ENCODE measurements at places on chromosomes 3 and 15.

DNA sequence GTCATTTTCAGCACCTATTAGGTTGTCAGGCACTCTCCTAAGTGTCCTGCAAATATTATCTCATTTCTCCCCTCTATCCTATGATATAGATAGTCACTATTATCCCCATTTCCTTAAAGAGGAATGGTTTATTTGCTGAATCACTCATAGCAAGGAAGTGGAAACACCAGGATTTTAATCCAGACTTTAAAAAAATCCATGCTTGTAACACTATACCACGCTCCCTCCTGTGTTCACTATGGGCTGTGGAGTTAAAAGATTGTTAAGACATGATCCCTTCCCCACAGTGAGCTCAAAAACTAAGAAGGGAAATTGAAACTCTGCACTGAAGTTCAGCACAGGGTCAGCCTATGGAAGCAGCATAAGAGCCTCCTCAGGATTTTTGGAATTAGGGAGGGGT, 60.2 kb downstream of the TMEM39A start:
- DNase-seq: no peak

DNA sequence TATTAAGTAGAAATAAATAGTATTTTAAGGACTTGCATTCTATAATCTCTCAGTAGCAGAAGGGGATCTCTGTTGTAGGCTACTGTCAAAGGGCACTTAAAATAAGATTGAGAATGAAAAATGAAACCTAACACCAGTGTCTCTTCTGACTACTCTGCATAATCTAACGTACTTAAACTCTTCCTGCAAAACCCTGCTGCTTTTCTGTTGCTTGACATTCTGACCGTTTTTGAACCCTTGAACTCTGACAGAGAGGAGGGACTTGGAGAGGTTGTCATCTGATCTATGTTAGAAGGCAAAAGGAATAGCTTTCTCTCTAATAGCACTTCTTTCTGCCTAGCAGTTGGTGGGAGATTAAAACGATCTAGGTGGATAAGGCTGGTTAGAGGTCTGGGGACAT, 204.6 kb downstream of the ZIC1 start:
- no peak for DNase-seq

- DNase-seq: no peak
These were observed 149.4 kb upstream of the CNTN3 start for GRCh38 chr3:74763830-74764229.

DNA sequence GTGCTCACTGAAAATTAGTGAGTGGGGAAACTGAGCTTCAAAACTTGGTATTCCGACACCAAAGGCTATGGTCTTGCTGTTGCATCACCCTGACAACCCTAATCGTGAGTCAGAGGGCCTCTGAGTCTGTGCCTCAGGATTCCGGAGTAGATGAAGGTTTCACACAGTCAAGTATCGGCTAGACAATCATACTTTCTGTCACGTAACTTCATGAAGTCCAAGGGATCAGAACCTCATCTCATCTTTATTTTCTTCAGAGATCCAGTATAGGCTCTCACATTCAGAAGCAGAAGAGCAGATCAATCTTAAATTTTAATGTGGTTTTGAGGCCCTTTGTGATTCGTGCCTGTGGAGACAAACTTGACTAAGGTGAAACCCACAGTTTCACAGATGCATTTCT, 26.1 kb upstream of the NECTIN3 start:
- no peak for DNase-seq

DNA sequence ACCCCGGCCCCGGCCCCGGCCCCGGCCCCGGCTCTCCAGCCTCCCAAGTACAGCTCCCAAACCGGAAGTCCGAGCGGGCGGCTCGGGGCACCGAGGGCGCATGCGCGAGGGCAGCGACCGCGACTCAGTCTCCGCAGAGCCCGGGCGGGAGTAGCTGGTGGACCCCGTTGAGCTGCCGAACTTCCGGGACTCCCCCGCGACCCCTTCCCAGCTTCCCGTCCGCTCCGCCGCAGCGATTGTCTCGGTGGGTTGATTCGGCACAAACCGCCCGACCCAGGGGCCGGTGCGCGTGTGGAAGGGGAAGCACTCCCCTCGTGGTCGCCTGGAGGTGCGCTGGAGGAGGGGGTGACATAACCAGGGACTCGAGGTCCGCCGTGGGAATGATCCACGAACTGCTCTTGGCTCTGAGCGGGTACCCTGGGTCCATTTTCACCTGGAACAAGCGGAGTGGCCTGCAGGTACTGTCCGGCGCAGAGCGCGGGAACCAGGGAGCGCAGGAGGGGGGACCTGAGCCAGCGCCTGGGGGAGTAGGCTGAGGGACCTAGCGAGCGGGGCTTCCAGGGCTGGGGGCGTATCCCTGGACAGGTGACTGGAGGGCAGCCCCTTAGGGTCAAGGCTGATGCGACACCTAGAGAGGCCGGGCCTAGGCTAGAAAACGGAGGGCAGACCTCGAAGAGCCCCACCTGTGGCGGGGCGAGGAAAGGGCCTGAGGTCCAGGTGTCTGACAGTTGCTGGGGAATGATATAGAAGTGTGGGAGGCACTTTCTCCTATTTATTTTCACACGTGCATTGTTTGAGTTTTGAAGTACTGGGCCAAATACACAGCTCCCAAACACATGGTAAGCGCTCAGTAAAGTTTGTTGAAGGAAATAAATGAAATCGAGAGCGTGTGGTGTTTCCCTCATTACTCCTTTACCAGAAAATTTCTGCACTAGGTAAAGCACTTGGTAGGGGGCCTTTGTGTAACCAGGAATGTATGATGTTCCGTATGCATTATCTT, at the start of the genes TUBGCP4 and ZSCAN29:
TSS of gene TUBGCP4 (plus strand) at position 127 of the 1,000 bp plus-strand sequence. CDS start at position 381, 254 bp downstream.
TSS of gene ZSCAN29 (minus strand) at position 69 of the 1,000 bp plus-strand sequence. CDS start 1,130 bp downstream, outside the sequence.
- DNase-seq: peak; percentile 85

DNA sequence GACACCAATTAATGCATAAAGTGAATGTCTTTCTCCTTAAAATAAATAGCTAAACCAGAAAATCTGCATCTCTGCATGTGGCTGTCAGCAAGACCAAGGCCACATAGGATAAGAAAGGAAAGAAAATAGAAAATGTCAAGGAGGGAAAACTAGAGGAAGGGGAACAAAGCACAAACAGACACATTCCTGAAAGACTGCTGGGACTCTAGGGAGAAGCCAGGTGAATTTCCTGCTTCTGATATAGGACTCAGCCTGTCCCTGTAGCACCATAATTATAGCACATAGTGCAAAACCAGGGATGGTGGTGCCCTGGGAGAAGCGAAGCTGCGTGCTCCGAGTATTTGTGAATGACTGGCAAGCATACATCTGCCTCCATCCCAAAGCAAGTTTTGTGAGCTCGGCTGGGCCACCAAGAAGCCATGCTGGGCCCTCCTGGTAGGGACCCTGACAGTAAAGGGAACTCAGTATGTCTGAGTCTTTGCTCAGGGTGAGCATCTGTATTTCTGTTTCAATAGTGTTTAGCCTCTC, 14.2 kb downstream of the FSTL1 start:
- DNase-seq: no peak

DNA sequence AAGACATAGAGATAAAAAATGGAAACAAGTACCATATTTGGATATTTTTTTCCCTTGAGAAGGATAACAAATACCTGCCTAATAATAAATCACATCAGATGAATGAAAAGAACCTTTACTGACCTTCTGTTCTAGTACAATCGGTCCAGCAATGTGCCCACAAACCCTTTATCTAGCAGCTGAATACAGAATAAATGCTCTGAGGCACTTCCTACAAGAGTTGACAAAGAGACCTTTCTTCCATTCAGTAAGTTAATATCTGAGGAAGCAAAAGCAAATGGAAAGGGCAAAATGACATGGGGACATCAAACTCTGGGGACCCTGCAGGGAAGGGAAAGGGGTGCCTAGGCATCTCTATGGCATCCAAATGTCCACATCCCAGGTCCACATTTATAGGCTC, 115.8 kb downstream of the NEK10 start:
- DNase-seq: no peak

GRCh38 chr15:83092309-83092976, 15.0 kb upstream of the TM6SF1 start:
- DNase-seq: no peak

DNA sequence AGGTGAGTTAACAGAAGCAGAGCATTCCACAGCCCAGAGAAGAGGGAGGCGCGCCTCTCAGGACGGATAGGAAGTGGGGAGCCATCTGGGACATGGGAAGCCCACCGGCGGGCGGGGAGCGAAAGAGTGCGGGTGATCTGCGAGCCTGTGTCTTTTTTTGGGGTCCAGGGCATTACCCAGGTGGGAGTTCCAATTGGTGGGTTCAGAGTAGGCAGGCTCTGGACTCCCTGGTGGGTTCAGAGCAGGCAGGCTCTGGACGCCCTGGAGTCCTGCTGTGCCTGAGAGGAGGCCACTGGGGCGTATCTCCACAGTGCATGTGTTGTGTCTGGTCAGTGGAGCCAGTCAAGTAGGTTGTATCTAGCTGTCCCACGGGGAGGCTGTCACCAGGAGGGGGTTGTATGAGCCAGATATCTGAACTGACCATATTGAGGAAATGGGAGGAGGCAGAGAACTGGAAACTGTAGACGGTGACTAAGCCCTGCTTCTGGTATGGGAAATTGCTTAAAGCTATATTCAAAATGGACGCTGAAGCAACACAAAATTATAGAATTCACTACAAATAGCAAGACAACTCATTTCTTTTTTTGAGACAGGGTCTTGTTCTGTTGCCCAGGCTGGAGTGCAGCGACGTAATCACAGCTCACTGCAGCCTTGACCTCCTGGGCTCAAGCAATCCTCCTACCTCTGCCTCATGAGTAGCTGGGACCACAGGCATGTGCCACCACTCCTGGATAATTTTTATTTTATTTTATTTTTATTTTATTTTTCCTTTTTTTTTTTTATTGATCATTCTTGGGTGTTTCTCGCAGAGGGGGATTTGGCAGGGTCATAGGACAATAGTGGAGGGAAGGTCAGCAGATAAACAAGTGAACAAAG, 34.5 kb upstream of the CHST2 start:
- no peak for DNase-seq

DNA sequence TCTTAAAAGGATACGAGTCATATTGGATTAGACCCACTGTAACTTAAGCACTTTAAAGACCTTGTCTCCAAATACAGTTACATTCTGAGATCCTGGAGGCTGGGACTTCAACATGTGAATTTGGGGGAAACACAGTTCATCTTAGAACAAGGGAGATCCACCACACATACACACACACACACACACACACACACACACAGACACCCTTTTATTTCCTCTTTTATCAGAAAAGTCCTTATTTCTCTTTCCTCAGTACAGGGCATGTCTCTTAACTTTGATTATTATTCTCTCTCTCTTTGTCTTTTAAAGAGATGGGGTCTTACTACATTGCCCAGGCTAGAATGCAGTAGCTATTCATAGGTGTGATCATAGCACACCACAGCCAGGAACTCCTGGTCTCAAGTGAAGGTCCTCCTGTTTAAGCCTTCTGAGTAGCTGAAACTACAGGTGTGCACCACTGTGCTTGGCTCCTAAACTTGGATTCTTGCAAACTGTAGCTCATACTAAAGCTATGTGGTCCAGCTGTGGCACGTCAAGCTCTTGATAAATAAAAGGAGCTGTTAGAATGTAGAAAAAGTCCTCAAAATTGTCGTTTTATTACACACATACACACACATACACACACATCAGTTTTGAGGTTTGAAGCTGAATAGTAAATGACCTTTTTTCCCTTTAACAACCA, 7.4 kb downstream of the GOLM2 start:
- no peak for DNase-seq

DNA sequence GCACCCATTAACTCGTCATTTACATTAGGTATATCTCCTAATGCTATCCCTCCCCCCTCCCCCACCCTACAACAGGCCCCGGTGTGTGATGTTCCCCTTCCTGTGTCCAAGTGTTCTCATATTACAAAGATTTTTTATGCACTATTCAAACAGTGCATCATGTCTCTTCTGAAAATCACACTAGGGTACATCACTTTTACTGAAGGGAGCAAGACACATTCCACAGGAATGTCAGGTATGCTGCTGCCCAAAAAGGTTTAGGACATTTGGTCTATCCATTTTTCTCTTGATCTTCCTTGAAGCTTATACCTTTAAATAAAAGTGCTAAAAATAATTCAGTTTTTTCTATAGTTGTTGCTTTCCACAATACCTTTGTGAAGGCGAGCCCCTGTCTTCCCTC, 9.2 kb upstream of the EPHA3 start:
- DNase-seq: no peak
